Liver (tissue), 10 donors: ENCODE measurements at places on chromosomes 1 and 21. TPM values are rescaled to one million over a fixed set of nuclear protein-coding genes. Genes with fewer than 3 reads are reported as not detected.
A peak's percentile ranks its signal among the peaks of the same experiment; 100 is the strongest.

- DNase-seq: peak; percentile 40
- peaks cover 3% of the 10 kb centered on the region for H3K4me1 ChIP-seq
- no peak overlapping the region for H3K27ac ChIP-seq
- no peaks in the 10 kb centered on the region for H3K36me3 ChIP-seq
Observed at GRCh38 chr1:41242342-41243078, 404 bp upstream of the SCMH1 start.

DNA sequence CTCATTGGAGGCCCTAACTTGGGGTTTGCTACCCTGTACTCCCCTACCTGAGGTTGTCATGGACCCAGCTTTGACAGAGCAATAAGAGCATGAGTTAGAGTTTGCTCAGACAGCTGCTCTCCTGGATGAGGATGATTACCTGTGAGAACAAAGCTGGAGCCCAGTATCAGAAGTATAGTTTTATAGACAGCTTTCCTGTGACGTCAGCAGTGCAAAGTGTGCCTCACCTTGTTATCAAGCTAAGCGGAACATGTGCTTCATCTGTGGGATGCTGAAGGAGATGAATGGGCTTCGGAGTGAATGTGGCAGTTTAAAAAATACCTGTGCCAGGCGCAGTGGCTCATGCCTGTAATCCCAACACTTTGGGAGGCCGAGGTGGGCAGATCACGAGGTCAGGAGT, 5.4 kb upstream of the WDR47 start:
- H3K4me3 ChIP-seq: no peak overlapping the region
- no peak for DNase-seq
- peaks cover 2% of the 10 kb centered on the region for H3K4me1 ChIP-seq
- H3K27ac ChIP-seq: no peak overlapping the region
- no peaks in the 10 kb centered on the region for H3K36me3 ChIP-seq

- H3K4me1 ChIP-seq: no peaks in the 10 kb centered on the region
- H3K27me3 ChIP-seq: no peaks in the 10 kb centered on the region
- no peak overlapping the region for H3K4me3 ChIP-seq
- H3K36me3 ChIP-seq: no peaks in the 10 kb centered on the region
Observed at GRCh38 chr1:224676551-224676950, 60.4 kb downstream of the CNIH3 start.

- DNase-seq: peak; percentile 82
- H3K27ac ChIP-seq: no peak overlapping the region
- H3K27me3 ChIP-seq: no peaks in the 10 kb centered on the region
Observed at GRCh38 chr1:235093696-235094592, 34.7 kb downstream of the TOMM20 start.

- H3K27me3 ChIP-seq: no peaks in the 10 kb centered on the region
- H3K4me3 ChIP-seq: no peak overlapping the region
- no peak overlapping the region for H3K27ac ChIP-seq
- H3K36me3 ChIP-seq: no peaks in the 10 kb centered on the region
- no peak for DNase-seq
Observed at GRCh38 chr1:96945509-96946084, 224.0 kb downstream of the PTBP2 start.

- no peaks in the 10 kb centered on the region for H3K4me1 ChIP-seq
- DNase-seq: no peak
- H3K36me3 ChIP-seq: peaks cover 35% of the 10 kb centered on the region
- H3K27ac ChIP-seq: no peak overlapping the region
- no peaks in the 10 kb centered on the region for H3K27me3 ChIP-seq
Observed at GRCh38 chr1:2515763-2516080, 10.7 kb downstream of the PANK4 start.

The RYR2 gene
- total RNA-seq: 0.75 TPM

GRCh38 chr1:147579532-147579931, 38.2 kb downstream of the BCL9 start:
- H3K4me3 ChIP-seq: no peak overlapping the region
- H3K36me3 ChIP-seq: no peaks in the 10 kb centered on the region
- DNase-seq: no peak
- H3K4me1 ChIP-seq: no peaks in the 10 kb centered on the region
- no peaks in the 10 kb centered on the region for H3K27me3 ChIP-seq
- no peak overlapping the region for H3K27ac ChIP-seq

DNA sequence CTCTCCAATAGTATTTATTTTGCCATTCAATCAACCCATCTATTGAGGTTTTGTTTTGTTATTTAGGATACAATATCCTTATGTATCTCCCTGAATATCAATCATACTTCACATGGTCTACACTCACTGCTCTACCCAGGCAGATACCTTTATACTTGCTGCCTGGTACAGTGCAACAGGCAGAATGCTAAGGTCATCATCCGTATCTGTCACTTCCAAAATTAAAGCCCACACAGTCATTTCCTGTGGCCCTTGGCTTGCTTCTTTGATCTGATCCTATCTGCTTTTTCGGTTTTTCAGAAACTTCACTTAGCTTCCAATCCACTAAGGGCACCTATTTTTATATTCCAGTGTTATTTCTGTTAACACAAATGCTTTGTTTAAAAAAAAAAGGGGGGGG, 22.3 kb upstream of the ZZZ3 start:
- DNase-seq: no peak
- H3K27ac ChIP-seq: no peak overlapping the region
- peaks cover 21% of the 10 kb centered on the region for H3K36me3 ChIP-seq
- H3K27me3 ChIP-seq: no peaks in the 10 kb centered on the region

DNA sequence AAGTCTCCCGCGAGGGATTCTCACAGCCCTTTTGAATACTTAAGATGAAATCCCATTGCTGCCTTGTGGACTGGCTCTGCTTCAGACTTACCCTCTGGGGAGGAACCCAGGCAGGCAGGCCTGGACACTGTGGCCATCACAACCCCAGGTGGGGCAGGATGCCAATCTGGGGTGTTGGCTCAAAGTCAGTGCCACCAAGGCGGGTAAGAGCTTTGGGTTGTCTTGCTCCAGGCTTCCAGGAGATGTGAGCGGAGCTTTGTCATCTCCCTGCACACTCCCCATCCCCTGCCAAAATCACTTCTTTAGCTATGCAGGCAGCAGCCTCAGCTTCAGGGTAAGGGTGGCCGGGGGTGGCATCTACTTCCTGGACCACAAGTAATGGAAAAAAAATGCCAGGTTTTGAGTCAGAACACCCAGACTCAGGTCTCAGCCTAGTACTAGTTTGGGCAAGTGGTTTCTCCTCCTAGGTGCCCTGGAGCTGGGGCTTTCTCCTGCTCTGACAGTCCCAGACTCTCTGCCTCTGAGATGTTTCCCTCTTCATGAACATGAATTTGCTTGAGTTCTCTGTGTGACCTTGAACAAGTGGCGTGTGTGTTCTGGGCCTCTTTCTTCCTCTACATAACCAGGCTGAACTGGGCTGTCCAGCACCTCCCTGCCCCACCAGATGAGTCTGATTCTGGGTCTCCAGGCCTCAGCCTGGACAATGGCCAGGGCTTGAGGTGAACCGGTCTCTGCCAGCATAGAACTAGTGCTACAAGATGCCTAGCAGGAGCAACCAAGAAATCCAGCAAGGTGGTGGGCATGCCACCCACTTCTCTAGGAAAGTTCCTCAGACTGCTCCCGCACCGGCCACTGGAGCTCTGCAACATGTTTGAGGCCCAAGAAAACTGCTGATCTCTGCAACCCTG, 65.4 kb downstream of the VWA5B1 start:
- no peak overlapping the region for H3K27ac ChIP-seq
- DNase-seq: no peak
- no peaks in the 10 kb centered on the region for H3K36me3 ChIP-seq
- no peaks in the 10 kb centered on the region for H3K27me3 ChIP-seq

- no peaks in the 10 kb centered on the region for H3K27me3 ChIP-seq
- H3K36me3 ChIP-seq: no peaks in the 10 kb centered on the region
- H3K4me1 ChIP-seq: peaks cover 31% of the 10 kb centered on the region
- peak overlapping the region; percentile 98 for H3K27ac ChIP-seq
- no peak for DNase-seq
- H3K4me3 ChIP-seq: no peak overlapping the region
Observed at GRCh38 chr1:56452027-56453011, 127.0 kb downstream of the PLPP3 start.

The FCGR2B gene
- 31.6 TPM for total RNA-seq

The PALMD gene
- 18.3 TPM for total RNA-seq

DNA sequence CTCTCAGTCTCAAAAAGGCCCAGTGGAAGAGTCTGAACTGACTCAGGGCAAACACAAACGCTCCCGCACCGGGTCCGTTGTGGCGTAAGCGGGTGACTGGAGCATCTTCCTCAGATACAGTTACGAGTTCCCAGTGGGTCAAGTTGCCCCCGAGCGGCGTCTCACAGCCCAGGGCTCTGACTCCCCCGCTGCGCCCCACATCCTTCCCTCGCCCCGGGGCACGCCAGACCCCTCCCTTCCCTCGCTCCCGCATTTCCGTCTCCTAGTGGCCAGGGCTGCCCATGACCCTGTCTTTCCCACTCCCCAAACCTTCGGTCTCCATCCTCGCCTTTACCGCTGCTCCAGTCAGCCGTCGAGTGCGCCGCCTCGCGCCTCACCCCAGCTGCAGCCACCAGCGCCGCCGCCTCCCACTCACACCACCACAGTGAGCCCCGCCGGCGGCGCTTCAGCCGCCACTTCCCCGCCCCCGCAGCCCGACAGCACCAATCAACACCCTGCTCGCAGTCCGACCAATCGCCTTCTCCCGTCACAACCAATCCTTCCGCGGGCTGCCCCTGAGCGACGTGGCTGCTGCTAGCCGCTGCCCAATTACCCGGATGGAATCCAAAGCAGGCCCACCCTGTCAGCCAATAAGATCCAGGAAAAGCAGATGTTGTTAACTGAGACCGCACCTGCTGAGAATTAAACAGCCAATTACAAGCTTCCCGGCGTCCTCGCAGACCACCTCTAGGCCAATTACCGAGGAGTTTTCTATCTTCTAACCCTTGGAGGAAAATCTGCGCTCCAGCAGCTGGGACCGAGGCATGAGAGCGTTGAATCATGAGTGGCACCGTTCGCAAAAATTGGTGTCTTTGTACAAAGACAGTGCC, at the start of gene TDRKH:
TSS of gene TDRKH (minus strand) at position 430 of the 869 bp plus-strand sequence. CDS start 7,478 bp downstream, outside the sequence.
- peak; percentile 96 for DNase-seq
- H3K27ac ChIP-seq: no peak within 1 kb of the TSS
- no peaks in the 10 kb centered on the region for H3K27me3 ChIP-seq
- no peaks in the 10 kb centered on the region for H3K36me3 ChIP-seq

GRCh38 chr1:1543706-1544099, 3.3 kb upstream of the TMEM240 start:
- no peak overlapping the region for H3K4me3 ChIP-seq
- H3K36me3 ChIP-seq: peaks cover 3% of the 10 kb centered on the region
- DNase-seq: no peak
- peaks cover 4% of the 10 kb centered on the region for H3K4me1 ChIP-seq
- no peak overlapping the region for H3K27ac ChIP-seq

GRCh38 chr21:28177124-28177523, 815.6 kb downstream of the LTN1 start:
- H3K36me3 ChIP-seq: no peaks in the 10 kb centered on the region
- H3K27me3 ChIP-seq: no peaks in the 10 kb centered on the region
- DNase-seq: no peak
- H3K4me3 ChIP-seq: no peak overlapping the region
- H3K27ac ChIP-seq: no peak overlapping the region
- no peaks in the 10 kb centered on the region for H3K4me1 ChIP-seq

DNA sequence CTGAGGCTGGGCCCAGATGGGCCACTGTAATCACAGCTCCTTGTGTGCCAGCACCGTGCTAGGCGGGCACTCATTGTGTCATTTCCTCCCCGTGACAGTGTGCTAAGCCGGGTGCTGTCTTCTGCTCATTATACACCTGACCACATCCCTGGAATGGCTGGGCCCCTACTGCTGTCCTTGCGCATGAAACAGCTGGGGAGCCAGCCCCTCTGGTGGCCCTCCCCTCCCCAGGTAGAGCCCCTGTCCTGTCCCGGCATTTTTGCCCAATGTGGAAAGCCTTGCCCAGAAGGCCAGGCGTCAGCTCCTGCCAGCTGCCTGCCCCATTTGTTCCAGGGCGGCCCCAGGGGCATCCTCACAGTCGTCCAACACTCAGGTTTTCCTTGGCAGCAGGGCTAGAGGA, 107.4 kb upstream of the CASZ1 start:
- H3K27me3 ChIP-seq: no peaks in the 10 kb centered on the region
- no peak overlapping the region for H3K4me3 ChIP-seq
- no peak for DNase-seq
- H3K36me3 ChIP-seq: no peaks in the 10 kb centered on the region

GRCh38 chr1:96075704-96076455, 645.7 kb upstream of the PTBP2 start:
- no peak overlapping the region for H3K27ac ChIP-seq
- no peak for DNase-seq
- H3K27me3 ChIP-seq: no peaks in the 10 kb centered on the region
- H3K36me3 ChIP-seq: no peaks in the 10 kb centered on the region

DNA sequence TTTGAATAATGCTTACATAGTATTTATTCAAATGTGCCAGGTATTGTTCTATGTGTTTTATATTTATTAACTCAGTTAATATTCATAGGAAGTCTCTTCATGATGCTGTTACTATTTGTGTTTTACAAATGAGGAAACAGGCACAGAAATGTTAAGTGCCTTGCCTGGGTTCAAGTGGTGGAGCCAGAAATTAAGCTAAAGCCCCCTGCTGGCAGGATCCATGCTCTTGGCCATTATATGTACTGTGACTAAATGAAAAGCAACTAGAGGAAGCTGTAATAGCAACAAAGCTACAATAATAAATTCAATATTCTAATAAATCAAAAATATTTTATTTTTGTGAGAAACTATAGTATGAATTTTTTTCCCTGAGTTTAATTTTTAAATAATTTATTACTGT, 30.0 kb downstream of the IARS2 start:
- no peak overlapping the region for H3K27ac ChIP-seq
- no peak for DNase-seq
- no peaks in the 10 kb centered on the region for H3K27me3 ChIP-seq
- no peak overlapping the region for H3K4me3 ChIP-seq
- H3K4me1 ChIP-seq: peaks cover 1% of the 10 kb centered on the region
